NCI-H187 (cell line): ENCODE measurements at places on chromosomes 3 and 15.

GRCh38 chr3:53170325-53171063 is 9.5 kb downstream of the PRKCD start:
- DNase-seq, result no peak

DNA sequence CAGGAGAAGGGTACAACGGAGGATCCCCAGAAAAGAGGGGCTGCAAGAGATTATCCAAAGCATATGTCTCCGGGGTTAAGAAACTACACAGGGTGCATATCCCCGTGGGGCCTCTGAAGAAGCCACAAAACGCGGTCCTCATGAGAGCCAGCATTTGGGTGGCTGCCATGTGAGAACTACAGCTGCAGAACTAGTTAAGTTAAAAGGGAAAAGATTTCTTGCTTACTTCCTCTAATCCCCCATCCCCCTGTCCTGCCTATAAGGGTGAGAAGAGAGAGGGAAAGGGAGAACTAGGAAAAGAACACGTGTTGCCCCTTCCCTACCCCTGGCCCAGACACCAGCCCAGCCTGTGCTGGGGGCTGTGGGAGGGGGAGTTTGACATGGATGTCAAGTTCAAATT is 70.4 kb upstream of the PCSK6 start:
- no peak for DNase-seq

DNA sequence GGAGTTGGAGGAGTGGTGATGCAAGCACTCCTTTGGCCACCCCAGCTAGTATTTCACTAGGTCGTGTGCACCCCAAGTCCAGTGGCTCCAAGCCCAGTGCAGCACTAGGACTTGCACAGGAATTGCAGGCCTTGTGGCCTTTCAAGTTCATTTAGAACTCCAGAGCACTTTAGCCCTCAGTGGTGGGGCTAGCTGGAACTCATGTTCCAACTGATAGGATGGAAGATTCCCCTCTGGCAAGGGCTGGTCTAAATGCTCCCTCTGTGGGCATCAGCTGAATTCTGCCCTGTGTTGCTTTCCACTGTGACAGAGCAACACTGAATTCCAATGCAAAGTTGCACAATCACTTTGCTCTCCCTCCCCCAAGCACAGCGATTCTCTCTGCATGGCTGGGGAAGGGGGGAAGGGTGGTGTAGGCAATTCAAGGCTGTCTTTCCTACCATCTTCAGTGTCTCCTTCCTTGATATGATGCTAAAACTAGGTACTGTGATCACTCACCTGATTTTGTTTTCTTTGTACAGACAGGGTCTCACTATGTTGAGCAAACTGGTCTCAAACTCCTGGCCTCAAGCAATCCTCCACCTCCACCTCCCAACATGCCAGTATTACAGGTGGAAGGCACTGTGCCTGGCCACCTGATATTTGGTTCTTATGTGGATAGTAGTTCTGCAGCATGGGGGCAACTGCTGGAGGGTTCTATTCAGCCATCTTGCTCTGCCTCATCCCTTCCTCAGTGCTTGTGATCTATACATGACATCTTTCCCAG is 10.3 kb downstream of the USF3 start:
- DNase-seq, result no peak

DNA sequence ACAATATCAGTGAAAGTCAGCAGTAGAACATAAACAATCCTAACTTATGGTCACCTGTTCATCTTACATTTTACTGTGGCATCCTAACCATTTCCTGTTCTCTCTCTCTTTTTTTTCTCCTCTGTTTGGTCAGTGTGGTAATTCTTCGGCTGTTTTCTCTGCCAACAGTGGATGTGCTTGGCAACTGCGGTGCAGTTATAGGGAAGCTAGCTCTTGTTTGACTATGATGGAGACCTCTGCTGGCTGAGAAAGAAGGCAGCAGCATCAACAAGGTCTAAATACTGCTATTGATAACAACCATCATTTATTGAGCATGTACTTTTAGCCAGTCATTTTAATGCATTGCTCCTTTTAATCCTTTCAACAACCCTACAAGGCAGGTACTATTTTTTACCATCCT is 723 bp upstream of the DRD3 start:
- no peak for DNase-seq

- DNase-seq, result no peak
Observed at GRCh38 chr15:92921215-92922131, 21.3 kb downstream of the CHD2 start.

GRCh38 chr15:68224546-68225250 is 4.8 kb downstream of the CLN6 start:
- DNase-seq, result no peak

- DNase-seq, result no peak
Observed at GRCh38 chr3:54273791-54274190, 151.4 kb downstream of the CACNA2D3 start.

GRCh38 chr3:151011427-151011826 is 38.9 kb upstream of the CLRN1 start:
- no peak for DNase-seq

GRCh38 chr15:89112341-89112971 is 24.2 kb downstream of the ABHD2 start:
- no peak for DNase-seq

DNA sequence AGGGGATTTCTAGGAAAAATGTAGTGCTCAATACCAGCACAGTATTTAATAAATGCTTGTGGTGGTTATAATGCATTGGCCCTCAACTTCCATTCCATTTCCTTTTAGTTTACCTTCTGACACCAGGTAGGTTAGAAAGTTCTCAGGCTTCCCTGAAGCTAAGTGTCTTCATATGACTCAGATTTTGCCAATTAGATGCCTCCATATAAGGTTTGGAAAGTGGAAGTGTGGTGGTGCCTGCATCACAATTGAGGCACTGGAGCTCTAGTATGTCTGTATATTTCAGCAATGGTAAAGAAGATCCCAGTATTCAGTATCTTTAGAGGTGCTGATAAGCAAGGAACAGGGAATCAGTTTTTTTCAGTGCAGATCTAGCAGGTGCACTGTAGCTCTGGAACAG is 18.3 kb downstream of the XRN1 start:
- DNase-seq, result no peak

DNA sequence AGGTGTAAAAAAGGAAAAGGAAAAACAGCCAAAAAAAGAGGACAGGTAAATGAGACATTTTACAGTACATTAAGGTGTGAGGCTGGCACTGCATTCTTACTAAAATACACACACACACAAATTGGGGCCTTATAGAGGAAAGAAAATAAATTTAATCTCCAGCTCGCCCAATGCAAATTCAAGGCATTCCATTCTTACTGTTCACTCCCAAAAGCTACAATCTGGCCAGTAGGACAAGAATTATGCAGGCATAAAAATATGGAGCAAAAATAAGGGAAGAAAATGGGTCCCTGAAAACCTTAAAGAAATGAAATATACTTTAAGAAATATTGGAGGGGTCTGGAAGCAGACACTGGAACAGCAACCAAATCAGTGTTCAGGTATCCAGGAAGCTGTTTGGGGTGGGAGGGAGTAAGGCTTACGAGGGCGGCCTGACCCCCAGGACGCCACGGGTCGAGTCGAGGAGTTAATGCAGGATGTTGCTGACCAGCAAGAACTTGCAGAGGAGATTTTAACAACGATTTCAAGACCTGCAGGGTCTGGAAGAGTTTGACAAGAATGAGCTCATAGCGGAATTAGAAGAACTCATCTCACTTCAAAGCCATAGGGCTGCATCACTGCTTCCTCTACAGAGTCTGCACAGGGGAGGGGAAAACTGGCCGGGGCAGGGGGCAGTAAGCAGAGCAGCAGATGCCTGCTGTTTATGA is 245.5 kb downstream of the TBL1XR1 start:
- no peak for DNase-seq

GRCh38 chr3:194269610-194270145 is 81.5 kb downstream of the CPN2 start:
- no peak for DNase-seq

DNA sequence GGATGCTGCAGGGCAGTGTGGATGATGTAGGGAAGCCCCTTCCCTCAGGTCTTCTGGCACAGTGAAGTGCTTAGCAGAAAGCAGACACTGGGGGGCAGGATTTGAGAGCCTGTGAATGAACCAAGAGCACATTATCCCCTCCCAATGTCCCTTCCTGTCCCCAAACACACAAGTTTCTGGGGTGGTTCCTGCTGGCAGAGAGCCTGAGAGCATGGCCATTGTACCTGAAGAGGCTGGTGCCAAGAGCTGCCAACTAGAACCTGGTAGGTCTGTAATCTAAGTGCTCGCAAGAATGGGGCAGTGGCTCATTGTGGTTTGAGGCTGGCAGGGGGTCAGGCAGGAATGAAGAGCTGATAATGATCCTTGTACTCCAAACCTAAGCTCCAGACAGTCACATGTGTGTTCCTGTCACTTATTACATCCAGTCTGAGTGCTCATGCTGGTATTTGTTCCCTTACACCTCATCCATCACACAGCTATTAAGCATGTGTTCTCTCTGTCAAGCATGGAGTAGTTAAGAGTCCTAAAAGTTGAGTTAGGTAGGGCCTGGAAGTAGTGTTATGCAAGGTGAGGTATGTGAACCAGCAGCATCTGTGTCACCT is 6.7 kb upstream of the CCR1 start:
- DNase-seq, result peak; percentile 36

GRCh38 chr3:14413381-14414071 is 11.1 kb downstream of the SLC6A6 start:
- DNase-seq, result no peak

- DNase-seq, result no peak
Observed at GRCh38 chr15:29618586-29618985, 203.7 kb downstream of the TJP1 start.

GRCh38 chr3:172553526-172554252 is 30.5 kb upstream of the TNFSF10 start:
- no peak for DNase-seq

- DNase-seq, result no peak
Observed at GRCh38 chr3:78875851-78876250, 891.9 kb downstream of the ROBO1 start.

- no peak for DNase-seq
Observed at GRCh38 chr3:128988286-128988685, 5.6 kb downstream of the CFAP92 start.

- no peak for DNase-seq
Observed at GRCh38 chr15:93200081-93200836, 111.2 kb upstream of the RGMA start.

- no peak for DNase-seq
Observed at GRCh38 chr3:184785890-184786279, 26.1 kb upstream of the VPS8 start.

DNA sequence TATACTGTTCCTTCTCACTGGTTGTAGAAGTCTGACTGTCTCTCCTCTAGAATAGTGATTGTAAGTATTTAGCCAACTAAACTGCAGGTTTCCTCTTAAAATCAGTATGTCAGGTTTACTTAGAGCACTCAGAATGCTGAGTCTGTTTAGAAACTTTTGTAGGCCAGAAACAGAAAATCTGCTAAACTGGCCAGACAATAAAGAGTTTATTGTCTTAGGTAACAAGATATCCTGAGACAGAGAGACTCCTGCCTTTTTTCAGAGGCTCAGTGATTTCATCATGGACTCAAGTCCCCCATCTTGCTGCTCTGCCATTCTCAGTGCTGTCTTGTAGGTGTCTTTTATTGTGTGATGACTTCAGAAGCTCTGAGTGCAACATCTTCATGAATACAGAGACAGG is 279.0 kb downstream of the MFSD1 start:
- no peak for DNase-seq
